ENCODE measurements at places on chromosomes 3 and 15. TPM values are rescaled to one million over a fixed set of nuclear protein-coding genes. Genes with fewer than 3 reads are reported as not detected.
A peak's percentile ranks its signal among the peaks of the same experiment; 100 is the strongest.

GRCh38 chr3:196140224-196140623 is 58.3 kb upstream of the TFRC start:
- no peak overlapping the region for H3K4me3 ChIP-seq
- no peak for DNase-seq
- H3K27me3 ChIP-seq, result no peaks in the 10 kb centered on the region

GRCh38 chr3:127817406-127817841 is 4.9 kb downstream of the MGLL start:
- peaks cover 8% of the 10 kb centered on the region for H3K36me3 ChIP-seq
- peaks cover 79% of the 10 kb centered on the region for H3K4me1 ChIP-seq
- H3K27me3 ChIP-seq, result no peaks in the 10 kb centered on the region
- H3K27ac ChIP-seq, result peak overlapping the region; percentile 93
- peak; percentile 78 for DNase-seq

Gene PLSCR5
- not detected for total RNA-seq

DNA sequence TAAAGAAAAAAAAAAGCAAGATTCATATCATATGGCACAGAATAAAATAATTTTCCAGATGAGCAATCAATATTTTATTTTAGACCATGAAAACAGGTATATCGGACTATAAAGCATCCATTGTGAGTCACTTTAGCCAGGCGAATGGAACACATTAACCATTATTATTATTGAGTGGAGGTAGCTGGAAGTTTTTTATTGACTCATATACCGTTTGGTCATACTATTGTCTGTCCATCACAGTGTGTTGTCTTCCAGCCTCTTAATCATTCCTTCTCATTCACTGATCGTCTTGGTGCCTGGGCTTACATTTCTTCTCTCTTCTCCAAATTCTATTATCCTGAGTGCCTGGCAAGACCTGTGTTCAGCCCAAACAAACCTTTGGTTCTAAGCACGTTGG is 634.8 kb downstream of the MECOM start:
- no peak overlapping the region for H3K27ac ChIP-seq
- H3K27me3 ChIP-seq, result no peaks in the 10 kb centered on the region
- DNase-seq, result no peak
- no peaks in the 10 kb centered on the region for H3K36me3 ChIP-seq
- peaks cover 33% of the 10 kb centered on the region for H3K4me1 ChIP-seq
